Activated T-helper 17 cell treated with anti-CD3 and anti-CD28 coated beads, Interleukin-2, amount 50 U/mL, for 72 hours (primary cell): ENCODE measurements at places on chromosomes 2 and 18. TPM values are rescaled to one million over a fixed set of nuclear protein-coding genes. Genes with fewer than 3 reads are reported as not detected.

DNA sequence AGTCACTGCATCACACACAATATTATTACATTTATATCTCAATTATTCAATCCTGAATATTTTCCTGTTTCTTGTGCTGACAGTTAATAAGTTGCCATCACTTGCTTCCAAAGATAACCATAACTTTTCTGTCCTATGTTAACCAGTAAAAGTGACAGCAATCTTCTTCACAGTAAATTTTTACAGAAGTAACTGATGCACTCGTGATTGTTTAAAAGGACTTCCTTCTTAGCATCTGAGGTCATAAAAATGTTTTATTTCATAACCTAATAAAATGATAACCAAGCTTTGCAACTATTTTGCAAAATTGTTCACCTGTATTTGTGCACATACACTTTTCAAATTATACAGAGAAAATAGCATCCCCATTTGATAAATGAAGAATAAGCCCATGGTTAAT, 20.6 kb upstream of the ANKRD62 start:
- ATAC-seq, result no peak

DNA sequence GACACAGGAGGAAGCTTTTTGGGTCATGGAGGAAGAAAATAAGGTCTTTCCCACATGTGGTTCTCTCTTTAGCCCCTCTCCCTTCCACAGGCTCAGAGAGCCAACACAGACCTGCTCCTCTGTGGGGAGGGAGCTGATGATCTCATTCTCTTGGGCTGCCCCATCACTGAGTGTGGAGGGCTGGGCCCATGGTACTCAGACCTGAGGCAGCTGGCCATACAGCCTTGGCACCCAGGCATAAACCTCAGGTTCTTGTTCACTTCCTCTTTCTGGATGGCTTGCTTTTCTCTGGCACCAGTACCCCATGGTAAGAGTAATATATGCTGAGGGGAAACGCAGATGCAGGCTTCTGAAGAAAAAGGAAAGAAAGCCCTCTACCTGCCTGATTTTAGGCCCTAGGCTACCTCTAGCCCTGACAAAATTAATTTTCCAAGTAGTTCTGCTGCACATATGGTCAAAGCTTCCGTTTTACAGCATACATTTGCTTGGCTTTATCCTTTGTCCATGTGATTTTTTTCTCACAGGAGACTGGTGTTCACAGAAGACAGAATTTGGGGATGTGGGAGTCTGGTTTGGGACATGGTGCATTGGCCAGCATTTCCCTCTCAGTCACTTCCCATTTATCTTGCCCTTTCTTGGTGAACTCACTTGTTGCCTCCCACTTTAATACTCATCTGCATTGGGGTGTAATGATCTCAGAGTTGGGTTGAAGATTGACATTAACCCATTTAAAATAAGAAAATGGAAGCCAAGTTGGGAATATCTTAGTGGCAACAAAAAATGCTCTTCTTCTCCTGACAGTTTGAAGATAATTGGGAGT, 11.1 kb downstream of the DHRS9 start:
- ATAC-seq, result no peak

Gene CDCA7
- total RNA-seq, result 53.7 TPM

DNA sequence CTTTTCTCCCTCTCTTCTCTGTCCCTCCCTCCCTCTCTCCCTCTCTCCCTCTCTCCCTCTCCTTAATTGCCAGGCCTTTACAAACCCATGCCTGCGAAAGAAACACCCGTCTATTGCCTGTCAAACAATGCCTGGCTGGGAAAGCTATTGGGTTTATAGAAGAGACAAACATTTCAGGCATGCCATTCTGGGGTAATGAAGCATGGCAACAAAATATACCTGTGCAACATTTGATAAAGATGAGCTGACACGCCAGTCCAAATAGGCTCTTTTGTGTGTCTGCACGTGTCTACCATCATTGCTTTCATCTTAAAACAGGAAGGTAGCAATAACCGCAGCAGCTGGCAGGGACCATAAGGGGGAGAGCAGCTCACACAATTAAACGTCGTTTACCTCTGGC, 282.1 kb downstream of the ZNF516 start:
- ATAC-seq, result no peak

Gene SCYGR2
- total RNA-seq, result not detected

- no peak for ATAC-seq
Measured at GRCh38 chr2:33891616-33892015, 292.5 kb upstream of the FAM98A start.

DNA sequence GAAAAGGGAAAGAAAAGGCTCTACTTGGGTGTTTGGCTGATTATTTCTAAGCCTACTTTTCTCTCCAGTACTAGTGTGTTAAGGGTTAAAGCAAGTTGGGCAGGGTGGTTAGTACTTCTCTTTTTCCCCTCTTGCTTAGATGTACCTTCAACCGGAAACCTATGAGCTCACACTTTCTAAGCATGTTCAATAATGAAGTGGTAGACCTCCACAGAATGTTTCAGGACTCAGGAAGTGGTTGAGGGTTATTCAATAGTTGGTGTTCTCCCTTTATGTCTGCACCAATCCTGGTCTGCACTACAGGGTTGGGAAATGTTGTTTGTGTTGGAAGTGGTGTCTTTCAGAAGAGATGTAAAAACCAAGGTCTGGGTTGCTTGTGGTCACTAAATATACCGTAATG, 137.1 kb downstream of the ZEB2 start:
- ATAC-seq, result peak; percentile 95

Gene KLHL41
- not detected for total RNA-seq

DNA sequence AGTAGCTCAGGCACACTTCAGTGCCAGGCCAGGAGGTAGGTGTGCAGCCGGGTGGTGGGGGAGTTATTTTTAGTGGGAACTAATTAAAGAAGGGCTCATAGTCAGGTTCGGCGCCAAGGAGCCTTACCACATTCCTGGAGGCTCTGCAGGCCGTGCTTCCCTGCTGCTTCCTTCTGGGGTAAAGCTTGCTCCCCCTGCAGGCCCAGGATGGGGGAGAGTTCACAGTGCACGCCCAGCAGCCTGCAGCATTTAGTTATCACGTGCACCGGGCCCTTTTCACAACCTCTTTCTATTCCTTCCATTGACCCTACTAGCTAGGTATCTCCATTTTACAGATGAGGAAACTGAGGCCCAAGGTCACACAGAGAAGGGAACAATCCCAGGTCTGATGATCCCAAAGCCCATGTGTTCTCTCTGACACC, 2.5 kb downstream of the KCNF1 start:
- ATAC-seq, result no peak

DNA sequence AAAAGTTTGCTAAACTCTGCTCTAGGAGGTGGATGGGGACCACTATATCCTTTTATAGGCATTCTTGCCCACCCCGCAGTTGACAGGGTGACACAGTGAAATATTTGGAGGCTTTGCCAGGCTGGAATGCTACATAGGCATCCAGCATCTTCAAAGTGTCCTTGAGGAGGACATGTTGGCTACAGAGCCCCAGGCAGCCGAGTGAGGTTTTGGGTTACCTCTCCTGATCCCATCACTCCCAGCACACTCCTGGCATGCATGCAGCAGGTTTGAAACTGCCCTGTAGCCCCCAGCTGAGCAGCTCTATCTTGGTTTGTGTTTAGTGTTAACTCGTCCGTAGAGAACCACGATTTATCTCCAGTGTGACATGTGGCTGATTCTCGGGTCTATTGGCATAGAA, 7.3 kb downstream of the FOSL2 start:
- no peak for ATAC-seq

DNA sequence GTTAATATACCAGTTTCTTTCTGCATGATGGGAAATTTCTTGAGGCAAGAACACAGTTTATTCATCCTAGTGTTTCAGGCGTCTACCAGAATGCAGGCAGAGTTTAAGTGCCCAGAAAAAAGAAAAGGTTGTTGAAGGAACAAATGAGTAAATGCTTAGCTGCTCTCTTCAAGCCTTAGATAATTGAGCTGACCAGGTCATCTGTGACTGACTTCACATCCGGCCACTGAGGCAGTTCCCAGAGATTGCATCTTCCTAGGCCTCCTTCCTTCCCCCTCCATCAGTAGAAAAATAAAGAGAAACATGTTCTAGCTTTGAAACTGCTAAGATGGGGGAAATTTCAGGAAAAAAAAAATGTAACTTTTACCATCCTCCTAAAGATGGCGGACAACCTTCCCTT, 9.4 kb upstream of the TMEM163 start:
- no peak for ATAC-seq

- ATAC-seq, result no peak
Measured at GRCh38 chr2:151978709-151979108, 120.1 kb downstream of the CACNB4 start.

- no peak for ATAC-seq
Measured at GRCh38 chr2:3195641-3196476, 181.8 kb downstream of the EIPR1 start.

DNA sequence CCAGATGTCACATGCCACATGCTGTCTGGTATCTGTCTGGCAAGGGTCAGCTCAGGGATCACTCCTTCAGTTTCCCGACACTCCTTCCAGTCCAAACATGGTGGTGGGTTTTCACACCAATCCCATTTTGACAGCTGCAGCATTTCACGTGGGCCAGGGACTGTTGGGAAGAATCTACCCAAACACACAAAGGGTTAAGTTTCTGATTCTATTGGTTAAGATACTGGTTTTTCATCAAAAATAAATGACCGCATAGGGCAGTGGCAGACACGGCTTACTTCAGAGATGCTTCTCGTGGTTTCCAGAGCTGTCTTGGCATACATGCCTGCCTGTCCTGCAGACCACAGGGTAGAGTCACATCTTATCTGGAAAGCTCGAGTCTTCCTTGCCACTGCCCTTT, 79.7 kb downstream of the PSMG2 start:
- ATAC-seq, result no peak

DNA sequence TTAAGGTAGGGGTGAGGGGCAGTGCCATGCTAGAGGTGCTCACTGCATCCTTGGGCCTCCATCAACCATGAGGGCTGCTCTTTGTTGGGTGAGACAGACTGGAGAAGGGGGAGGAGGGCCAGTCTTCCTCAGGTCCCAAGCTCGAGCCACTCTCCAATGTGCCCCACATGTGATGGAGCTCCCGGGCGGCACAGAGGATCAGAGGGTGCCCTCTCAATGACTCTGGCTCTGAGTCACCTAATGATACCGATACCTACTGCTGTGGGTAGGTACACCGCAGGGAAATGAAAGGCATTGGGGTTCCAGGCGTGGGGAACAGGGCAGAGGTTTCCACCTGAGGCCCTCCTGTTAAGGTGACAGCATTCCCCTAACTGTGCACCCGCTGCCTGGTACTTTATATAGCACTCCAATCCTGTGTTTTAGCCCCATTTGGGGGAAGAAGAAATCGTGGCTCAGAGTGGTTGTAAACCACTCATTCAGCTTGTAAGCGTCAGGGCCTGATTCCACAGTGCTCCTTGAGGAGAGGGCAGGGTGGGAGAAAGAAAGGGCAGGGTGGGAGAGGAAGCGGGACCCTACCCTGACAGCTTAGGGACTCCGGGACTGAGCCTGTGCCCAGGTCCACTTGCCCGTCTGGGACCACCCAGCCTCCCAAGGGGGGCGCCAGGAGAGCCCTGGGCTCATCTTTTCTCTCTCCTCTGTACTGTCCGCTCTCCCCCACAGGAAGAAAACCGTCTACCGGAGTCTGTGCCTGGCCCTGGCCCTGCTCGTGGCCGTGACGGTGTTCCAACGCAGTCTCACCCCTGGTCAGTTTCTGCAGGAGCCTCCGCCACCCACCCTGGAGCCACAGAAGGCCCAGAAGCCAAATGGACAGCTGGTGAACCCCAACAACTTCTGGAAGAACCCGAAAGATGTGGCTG, 1.8 kb downstream of the B3GNT7 start:
- ATAC-seq, result peak; percentile 95

GRCh38 chr2:3179208-3179607, 198.4 kb downstream of the EIPR1 start:
- ATAC-seq, result no peak

DNA sequence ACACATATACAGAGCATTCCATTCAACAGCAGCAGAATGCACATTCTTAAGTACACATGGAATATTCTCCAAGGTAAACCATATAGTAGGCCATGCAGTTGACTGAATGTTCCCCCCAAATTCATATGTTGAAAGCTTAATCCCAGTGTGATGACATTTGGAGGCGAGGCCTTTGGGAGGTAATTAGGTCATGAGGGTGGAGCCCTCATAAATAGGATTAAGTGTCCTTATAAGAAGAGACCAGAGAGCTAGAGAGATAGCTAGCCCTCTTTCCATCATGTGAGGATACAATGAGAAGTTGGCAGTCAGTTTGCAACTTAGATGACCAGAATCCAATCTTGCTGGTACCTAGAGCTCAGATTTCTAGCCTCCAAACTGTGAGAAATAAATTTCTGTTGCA, 27.6 kb downstream of the TMEM185B start:
- ATAC-seq, result no peak

Gene IFIH1
- 26.7 TPM for total RNA-seq

- ATAC-seq, result no peak
Measured at GRCh38 chr2:127361929-127362885, 25.6 kb downstream of the MAP3K2 start.

Gene DHRS9
- total RNA-seq, result 1.5 TPM

Gene TRIM43
- 0.17 TPM for total RNA-seq

DNA sequence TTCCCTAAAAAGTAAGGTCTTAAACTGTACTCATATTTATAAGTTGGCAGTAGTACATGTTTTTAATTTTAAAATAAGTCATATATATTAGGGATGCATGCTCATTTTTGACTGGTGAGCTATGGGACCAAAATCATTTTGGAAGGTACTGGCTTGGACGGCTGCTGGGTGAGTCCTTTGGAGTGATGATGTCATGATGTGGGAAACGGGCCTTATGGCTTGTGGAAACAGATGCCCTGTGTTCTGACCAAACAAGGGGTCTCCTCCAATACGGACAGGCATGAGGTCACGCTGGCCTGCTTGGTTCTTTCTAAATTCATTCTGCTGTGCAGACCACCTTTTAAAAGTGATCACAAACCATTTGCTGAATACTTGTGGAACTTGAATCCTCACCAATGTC, 109.2 kb upstream of the MGAT5 start:
- no peak for ATAC-seq

GRCh38 chr2:16162491-16163040, 222.2 kb downstream of the MYCN start:
- no peak for ATAC-seq

- no peak for ATAC-seq
Measured at GRCh38 chr2:128477026-128477820, 158.6 kb upstream of the HS6ST1 start.

- ATAC-seq, result no peak
Measured at GRCh38 chr2:152620985-152621384, 96.3 kb downstream of the PRPF40A start.

DNA sequence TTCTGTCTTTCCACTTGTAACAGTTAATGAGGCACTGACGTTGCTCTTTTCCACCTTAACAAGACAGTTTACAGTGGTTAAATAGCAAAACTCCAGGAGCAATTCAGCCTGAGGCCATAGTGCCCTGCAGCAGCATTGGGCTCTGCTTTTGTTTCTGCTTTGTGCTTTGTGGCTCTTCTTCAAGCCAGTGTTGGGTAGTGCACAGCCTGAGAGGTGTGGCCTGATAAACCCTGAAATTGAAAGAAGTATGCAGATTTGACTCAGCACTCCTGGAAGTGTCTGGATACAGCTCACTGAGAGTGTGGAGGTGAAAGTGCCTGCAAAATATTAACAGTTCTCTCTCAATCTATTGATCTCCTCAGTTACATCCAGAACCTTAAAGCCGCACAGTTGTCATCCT, 63.0 kb downstream of the STK25 start:
- ATAC-seq, result peak; percentile 50
